ENCODE measurements at places on chromosomes 2 and 18. TPM values are rescaled to one million over a fixed set of nuclear protein-coding genes. Genes with fewer than 3 reads are reported as not detected.

Gene DQX1
- total RNA-seq, result not detected

Gene GALNT5
- total RNA-seq, result not detected

Gene CHST9
- 0.14 TPM for total RNA-seq

Gene SPP2
- not detected for total RNA-seq

Gene SULT1C2
- total RNA-seq, result not detected

Gene BCL2
- 5.0 TPM for total RNA-seq

Gene GPR45
- total RNA-seq, result not detected

Gene LAMA3
- total RNA-seq, result 7.4 TPM

Gene GKN1
- 2.8 TPM for total RNA-seq

DNA sequence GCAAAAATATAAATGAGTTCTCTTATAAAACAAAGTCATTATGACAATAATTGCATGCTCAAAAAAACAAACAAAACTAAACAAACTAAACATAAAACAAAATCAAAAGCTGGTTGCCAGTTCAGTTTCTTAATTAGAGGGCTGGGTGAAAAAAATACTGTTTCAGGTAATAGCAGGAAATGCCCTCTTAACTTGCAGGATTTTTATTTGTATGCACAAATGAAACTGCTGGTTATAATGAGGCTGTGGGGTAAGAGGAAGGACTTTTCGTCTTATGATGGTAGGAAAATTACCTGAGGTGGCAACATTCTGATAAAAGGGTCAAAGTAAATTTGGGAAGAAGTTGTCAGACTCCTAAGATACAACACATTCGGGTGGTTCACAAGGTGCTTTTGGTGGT lies 21.5 kb upstream of the CDKL4 start:
- no peak for DNase-seq

GRCh38 chr2:23495661-23496114 lies 110.7 kb downstream of the KLHL29 start:
- DNase-seq, result no peak

DNA sequence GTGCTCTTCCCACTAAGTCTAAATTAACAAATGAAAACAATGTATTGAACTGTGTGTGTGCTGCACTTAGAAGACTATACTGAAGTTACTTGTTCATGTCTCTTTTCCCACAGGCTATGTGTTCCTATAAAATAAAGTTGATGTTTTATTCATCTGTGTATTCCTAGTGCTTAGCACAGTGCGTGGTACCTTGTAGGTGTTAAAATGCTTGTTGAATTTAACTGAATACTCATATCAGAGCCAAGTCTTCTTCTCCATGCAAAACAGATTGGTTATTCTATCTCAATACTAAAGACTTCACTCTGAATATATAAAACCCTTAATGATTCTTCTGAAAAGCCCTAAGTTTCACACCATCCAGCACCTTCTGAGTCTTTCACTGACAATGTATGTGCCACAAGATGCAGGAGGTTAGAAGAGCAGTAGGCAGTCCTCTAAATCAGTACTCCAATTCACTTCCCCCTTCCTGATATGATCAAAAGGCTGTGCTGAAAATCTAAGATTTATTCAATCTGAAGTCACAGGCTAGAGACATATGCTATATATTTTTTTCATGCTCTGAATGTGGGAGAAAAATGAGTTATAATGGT lies 231.7 kb upstream of the CCDC150 start:
- no peak for DNase-seq

- DNase-seq, result no peak
These were observed 37.5 kb downstream of the LOXHD1 start for GRCh38 chr18:46619559-46619958.

GRCh38 chr18:8841781-8842485 lies 136.6 kb downstream of the MTCL1 start:
- DNase-seq, result no peak

DNA sequence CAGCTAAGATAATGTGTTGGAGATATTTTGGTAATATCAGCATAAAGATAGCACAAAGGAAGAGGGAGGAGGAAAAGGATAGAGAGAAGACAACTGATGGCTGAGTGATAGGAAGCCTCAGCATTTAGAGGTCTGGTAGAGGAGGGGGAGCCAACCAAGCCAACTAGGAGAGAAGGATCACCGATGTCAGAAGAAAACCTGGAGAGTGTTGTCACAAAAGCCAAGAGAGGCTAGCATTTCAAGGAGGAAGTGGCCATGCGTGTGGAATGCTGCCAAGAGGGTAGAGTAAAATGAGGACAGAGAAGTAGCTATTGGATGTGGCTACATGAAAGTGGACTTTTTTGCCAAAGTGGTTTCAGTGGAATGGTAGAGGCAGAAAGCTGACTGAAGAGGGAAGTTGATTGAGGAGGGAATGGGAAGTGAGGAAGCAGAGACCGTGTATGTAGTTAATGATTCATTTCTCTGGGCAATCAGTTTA lies 34.3 kb downstream of the LCLAT1 start:
- peak; percentile 67 for DNase-seq

GRCh38 chr2:113070606-113070975 lies 2.8 kb downstream of the IL1F10 start:
- DNase-seq, result no peak

- peak; percentile 52 for DNase-seq
These were observed 33.1 kb downstream of the ADRA2B start for GRCh38 chr2:96083064-96083939.

DNA sequence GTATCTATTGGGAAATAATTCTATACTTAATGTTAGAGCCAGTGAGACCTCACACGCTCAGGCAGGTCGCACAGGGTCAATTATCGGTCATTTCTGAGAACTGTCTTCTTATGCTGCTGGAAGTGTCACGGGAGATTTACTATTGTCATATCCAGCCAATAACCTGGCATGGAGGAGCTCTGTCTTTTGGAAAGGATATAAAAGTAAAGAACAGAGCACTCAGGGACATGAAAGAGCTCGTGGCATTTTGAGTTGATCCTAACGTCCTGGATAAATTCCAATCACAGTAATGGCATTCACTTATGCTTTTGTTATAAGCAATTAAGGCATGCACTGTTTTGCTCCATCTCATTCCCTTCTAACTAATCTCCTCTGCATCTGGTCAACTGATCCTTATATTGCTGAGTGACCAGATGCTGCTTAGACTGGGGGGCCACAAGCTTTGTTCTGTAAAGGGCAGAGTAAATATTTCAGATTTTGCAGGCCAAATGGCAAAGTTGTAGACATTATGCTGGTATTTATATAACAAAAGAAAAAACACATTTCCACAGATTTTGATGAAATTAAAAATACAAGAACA lies 453.5 kb upstream of the SMIM21 start:
- DNase-seq, result no peak

DNA sequence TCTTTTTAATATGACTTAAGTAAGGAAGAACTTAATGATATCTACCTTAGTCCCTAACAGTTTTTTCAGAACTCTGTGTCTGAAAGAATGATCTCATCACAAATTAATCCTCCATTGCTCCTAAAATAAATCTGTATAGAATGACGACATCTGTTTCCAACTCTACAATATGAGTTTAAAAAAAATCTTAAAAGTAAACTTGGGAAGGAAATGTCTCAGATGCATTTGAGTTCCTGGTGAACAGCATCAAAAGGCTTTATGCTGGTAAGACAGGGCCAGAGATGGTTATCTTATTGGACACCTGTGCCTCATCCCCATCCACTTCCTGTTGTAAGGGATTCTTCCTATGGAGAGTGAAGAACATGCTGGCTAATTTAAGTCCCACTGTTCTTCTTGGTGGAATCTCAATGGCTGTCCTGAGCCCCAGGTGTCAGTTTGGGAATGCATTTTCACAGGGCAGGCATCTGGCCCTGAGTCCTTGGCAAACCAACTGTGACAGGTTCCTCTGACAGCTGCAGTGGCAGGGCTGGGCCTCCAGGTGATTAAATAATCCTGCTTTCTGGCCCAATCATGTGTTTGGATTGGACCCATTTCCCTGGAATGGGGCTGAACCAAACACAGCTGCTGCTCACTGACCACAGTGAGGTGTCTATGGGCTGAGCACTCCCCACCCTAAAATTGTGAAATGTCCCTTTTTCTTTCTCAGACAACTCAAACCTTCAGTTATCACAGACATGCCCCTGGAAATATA lies 12.9 kb upstream of the NCKAP5 start:
- DNase-seq, result no peak

DNA sequence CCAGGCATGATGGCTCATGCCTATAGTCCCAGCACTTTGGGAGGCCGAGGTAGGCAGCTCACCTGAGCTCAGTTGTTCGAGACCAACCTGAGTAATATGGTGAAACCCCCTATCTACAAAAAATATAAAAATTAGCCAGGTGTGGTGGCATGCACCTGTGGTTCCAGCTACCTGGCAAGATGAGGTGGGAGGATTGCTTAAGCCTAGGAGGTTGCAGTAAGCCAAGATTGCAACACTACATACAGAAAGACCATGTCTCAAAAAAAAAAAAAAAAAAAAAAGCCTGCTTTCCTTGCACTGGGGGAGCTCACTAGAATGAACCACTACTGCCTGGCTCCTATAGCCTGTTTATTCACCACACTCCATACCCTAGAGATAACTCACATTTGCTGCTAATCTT lies 7.4 kb upstream of the MAT2A start:
- no peak for DNase-seq

GRCh38 chr2:229825476-229825875 lies 96.3 kb downstream of the TRIP12 start:
- DNase-seq, result no peak

- no peak for DNase-seq
These were observed 12.0 kb downstream of the SMARCAL1 start for GRCh38 chr2:216424274-216424673.

DNA sequence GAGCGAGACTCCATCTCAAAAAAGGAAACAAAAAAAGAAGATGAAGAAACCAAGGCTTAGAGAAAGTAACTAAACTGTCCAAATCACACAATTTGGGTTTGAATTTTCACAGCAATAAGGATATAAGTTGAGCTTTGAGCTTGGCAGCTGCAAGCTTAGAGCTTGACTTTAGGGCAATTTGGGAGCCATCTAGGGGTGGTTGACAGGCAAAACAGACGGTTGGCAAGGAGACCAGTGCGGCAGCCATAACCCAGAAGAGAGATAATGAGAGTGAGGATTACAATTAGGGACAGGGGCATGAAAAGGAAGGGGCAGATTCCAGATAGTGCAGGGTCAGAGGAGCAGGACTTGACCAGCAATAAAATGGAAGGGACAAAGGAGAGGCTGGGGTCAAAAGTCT lies 382.2 kb upstream of the HNRNPA3 start:
- no peak for DNase-seq

DNA sequence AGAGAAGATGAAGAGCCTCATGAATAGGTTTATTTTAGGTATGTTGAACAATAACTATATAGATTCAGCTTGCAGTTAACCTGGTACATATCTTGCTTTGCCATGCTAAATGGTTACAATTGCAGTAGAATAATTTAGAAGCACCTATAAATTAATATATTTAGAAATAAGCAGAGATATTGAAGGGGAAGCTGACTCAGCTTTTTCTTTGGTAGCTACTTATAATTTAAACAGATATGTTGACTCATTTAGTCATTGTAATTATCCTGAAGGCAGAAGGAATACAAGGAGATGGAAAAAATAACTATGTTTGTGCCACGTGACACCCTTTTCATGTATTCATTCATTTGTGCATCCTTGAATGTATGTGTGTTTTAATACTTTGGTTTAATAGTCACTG lies 755.5 kb downstream of the SUCLG1 start:
- no peak for DNase-seq

DNA sequence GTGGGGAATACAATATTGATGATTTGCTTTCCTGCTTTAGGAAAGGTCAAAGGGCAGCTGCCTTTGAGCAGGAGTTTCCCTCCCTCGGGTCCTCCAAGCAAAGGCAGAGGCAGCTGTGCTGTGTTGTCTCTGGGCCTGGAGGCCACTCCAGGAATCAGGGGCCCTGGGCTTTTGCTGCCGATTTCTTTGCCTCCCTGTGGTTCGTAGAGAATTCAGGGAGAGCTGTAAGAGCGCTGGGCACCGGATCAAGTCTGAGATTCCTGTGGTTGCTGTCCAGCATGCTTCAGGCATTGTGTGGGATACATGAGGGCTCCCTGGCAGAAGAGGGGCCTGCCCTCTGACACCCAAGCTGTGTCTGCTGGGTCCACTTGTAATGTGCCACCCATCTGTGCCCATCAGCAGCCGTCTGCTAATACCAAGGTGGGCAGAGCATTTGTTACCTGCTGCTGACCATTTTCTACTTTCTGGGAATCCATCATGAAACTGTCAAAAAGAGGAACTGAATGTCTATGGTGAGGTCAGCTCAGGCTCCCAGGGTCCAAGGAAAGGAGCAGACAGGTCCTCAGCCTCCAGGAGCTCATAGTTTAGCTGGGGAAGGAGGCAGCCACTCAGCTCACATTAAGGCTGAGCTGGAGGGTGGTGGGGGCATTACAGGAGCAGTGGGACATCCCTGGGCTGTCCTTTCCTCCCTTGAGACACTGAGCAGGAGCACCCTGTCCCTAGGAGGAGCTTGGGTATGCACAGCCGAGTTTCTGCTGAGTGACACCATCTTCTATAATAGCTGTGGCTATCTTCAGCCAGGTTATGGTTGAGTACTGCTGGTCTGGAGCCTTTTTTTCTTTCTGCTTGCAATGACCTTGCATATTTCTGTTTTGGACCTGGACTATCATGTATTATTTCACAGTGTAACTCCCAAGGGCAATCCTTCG lies 68.5 kb downstream of the CTIF start:
- DNase-seq, result peak; percentile 60

- no peak for DNase-seq
These were observed 10.2 kb upstream of the TEX261 start for GRCh38 chr2:71004857-71005256.

DNA sequence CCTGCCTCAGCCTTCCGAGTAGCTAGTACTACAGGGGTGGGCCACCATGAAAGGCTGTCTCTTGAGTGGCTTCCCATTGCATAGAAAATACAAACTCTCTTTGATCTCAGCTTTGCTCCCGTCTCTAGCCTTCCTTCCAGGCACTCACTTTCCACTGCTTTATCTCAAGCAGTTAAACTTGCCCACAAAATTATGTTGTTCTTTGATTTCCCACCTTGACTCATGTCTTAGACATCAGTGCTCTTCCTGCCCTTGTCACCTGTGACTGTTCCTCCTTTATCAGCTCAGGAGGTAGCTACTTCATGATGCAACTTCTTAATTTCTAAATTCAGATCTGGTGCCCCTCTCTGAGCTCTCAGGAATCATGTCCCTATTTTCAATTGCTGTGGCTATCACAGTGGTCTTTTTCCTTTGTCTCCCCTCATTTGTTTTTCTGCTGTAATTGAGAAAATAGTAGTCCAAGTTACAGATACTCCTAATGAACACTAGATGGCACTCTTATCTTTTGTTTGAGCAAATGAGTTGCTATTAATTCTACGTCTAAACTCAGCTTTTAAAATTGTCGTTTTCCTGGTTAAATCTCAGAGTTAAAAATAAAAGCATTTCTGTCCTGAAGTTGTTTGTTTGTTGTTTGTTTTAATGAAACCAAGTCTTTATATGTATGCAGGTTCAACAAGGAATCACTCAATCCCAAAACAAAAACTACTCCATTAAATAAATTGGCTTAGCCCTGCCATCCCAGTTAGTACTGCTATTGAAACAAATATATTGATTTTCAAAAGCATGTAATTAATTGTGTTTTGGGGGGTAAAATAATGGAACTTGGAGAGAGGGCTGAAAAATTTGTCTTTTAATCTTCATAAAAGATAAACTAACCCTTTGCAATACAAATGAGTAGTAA lies 46.9 kb upstream of the GREB1L start:
- no peak for DNase-seq
